ENCODE measurements at places on chromosomes 7 and 10.

GRCh38 chr7:80941208-80941758 is 22.4 kb upstream of the SEMA3C start:
- DNase-seq, result no peak

DNA sequence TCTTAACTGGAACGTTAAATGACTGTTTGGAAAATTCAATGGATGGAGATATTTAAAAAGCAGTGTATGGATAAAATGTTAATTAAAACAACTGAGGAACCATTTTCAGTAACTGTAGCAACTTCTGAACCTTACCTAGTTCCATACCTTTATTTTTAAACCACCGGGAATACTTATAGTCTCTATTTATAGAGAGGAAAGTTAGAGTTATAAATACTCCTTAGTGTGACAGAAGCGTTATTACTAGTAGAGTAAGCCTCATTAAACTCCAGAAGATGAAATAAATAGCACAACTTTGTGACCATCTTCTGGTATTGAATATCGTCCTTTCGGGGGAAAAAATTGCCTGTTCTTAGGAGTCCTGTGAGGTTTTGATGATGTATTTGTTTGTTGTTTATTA is 114.9 kb downstream of the LCOR start:
- no peak for DNase-seq

DNA sequence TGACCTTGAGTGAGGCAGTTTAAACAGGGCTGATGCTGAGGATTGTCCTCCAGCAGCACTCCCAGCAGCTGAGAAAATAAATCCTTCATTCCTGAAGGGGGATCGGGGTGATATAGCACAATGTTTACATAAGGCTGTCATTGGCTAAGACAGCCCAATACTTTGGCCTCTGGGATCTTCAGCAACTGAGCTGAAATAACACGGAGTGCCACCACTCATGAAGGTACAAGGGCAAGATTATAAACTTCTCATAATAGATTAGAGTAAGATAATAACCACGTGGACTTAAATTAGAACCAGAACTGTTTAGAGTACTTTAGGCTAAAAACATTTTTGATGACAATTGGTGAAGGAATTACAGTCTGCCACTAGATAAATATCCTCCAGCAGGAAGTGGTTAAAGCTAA is 70.0 kb upstream of the PAPSS2 start:
- no peak for DNase-seq

DNA sequence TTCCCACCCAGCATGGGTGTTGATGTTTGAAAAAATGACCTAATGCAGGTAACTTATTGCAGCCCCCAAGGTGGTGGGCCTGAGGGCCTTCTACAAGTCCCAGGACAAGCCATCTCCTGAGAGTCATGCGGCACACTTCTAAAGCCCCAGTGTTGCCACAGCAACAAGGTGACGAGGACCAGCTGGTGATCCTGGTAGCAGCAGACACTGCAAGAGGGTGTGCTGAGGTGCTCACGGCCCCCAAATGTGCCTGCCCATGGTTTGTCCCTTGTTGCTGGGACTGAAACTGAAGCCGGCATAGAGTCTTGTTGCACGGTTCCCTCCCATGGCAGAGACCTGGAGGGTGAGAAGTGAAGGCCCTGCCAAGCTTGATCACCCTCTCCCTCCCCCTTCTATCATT is 333.2 kb upstream of the MGMT start:
- DNase-seq, result no peak

GRCh38 chr7:111833466-111833865 is 271.2 kb upstream of the IMMP2L start:
- no peak for DNase-seq

- DNase-seq, result no peak
These were observed 18.0 kb upstream of the INPP5A start for GRCh38 chr10:132519382-132520176.

GRCh38 chr7:131021460-131021859 is 287.5 kb upstream of the KLF14 start:
- DNase-seq, result no peak

DNA sequence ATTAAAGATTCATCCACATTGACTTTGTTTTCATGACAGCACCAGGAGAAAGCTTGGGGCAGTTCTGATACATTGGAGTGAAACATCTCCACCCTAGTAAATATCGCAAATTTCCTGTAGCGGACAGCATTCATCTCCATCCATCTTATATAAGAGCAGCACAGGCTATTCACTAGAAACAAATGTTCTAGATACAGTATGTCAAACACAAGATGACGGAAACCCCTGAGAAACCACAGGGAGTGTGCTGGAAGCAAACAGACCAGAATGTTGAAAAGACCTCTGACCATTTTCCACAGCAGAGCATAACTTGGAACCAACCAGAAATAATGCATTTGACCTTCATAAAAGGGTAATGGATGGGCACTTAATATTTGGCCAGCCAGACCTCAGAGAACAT is 343.9 kb downstream of the SORCS1 start:
- DNase-seq, result peak; percentile 51

GRCh38 chr10:79407811-79408795 is 37.3 kb downstream of the ZCCHC24 start:
- DNase-seq, result no peak

DNA sequence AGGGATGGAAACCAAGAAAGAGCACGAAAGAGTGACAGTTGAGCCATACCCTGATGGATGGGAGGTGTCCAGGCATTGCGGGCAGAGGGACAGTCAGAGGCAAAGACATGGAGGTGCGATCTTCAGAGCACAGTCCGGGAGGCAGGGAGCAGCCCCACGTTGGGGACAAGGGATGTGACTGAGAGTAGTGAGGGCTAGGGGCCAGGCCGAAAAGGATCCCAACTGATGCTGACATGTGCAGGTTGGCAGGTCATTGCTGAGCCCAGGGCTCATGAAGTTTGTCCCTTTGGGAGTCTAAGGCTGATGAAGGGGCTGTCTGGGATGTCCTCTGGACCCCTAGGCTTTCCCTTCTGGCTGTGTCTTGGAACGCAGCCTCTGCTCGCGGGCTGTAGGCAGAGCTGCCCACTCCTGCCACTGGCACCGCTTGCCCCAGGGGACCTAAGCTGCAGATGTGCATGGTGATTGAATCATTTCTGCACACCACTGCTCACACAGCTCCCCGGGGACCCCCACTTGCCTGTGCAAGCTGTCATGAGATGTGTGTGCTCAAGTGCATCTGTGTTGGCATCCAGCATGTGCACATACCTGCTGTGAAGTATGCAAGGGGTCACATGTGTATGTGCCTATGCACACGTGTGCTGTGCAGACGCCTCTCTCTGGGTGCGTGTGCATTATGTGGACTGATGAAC is 125.1 kb downstream of the ZMIZ1 start:
- DNase-seq, result no peak

GRCh38 chr7:26437003-26437532 is 145.4 kb downstream of the SNX10 start:
- DNase-seq, result no peak

- DNase-seq, result no peak
These were observed 348.3 kb downstream of the GPR158 start for GRCh38 chr10:25522946-25523608.

- no peak for DNase-seq
These were observed 68.3 kb downstream of the MINDY3 start for GRCh38 chr10:15791816-15792524.

- DNase-seq, result no peak
These were observed 14.5 kb downstream of the BEND7 start for GRCh38 chr10:13514296-13514695.

DNA sequence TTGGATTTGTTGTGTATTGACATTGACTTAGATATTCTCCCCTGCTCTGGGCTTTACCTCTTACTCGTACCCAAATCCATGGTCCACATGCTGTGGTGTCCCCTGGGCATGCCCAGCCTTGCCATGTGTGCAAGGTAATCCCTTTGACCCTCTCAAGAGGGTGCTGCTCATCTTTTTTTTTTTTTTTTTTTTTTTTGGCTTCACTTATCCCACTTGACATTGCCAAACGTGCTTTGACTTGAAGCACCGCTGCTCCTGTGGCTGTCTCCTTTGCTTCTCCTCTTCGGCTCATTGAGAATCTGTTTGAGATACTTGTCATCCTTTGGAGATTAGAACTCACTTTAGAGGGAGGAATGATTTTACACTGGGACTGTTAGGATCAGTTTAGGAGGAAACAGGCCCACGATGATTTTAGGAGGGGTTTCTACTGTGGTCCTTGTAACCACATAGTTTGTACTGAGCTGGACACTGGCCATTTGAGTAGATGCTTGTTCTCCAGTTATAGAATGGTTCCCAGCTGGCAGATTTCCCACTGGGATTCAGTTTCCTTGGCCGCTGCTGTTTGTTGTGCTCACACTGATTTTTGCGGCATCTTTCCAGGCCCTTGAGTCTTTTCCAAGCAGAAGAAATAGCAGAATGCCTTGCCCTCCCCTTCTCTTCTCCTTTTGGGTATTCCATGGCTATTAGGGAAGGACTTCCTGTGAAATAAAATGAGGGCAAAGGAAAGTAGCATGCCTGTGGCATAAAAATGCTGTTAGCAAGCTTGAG is 184.8 kb downstream of the AUTS2 start:
- DNase-seq, result no peak

GRCh38 chr7:55081472-55082227 is 62.8 kb downstream of the EGFR start:
- DNase-seq, result no peak

- no peak for DNase-seq
These were observed 701.3 kb upstream of the KCND2 start for GRCh38 chr7:119571666-119572065.

DNA sequence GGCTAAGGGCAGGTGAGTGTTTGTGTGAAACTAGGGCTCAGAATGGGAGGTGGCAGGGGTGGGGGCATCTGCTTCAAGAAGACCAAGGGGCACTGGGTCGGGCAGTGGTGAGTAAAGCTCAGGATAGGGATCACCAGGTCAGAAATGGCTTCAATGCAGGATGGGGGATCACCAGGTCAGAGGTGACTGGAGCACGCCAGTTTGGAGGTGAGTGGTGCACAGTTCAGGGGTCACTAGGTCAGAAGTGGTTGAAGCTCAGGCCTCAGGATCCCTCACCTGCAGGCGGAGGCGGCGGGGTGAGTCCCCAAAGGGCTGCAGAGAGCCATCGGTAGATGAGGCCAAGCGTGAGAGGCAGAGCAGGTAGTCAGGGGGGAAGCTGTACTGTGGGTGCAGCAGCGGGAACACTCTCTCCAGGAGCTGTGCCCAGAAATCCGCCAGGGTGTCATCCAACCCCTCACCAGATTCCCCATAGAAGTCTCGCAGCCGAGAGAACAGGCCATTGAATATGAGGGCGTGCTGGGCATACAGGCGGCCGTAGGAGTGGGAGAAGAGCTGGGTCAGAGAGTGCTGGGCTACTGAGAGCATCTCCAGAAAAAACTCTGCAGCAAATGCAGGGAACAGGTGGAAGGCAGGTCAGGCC is 1.8 kb downstream of the GPC2 start:
- no peak for DNase-seq

DNA sequence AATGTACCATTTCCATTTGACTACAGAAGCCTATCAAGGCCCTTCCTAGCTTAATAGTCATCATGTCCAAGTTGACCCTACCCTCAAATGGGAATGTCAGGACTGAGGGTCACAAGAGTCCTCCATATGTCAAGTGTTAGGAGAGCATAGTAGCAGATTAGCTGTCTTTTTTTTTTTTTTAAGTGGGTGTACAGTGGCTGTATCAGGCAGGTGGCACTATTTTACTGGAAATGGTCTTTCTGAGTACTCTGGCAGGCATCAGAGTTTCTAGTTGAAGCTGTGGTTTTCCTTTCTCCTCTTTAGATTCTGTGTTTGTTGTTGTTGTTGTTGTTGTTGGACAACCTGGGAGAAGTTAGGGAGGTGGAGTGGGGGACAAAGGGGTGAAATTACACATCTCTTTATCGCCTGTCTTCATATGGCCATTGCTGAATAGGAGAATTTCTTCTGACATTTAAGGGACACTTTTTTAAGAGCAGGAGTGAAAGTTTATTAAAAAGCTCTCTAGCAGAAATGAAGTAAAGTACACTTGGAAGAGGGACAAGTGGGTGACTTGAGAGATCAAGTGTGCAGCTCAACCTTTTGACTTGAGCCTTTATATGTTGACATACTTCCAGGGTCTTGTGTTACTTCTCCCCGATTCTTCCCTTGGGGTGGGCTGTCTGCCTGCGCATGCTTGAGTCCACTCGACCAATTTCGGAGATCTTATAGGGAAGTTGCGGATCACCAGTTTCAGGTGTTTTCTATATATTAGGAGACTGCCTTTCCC is 104.1 kb upstream of the FOXP2 start:
- no peak for DNase-seq

DNA sequence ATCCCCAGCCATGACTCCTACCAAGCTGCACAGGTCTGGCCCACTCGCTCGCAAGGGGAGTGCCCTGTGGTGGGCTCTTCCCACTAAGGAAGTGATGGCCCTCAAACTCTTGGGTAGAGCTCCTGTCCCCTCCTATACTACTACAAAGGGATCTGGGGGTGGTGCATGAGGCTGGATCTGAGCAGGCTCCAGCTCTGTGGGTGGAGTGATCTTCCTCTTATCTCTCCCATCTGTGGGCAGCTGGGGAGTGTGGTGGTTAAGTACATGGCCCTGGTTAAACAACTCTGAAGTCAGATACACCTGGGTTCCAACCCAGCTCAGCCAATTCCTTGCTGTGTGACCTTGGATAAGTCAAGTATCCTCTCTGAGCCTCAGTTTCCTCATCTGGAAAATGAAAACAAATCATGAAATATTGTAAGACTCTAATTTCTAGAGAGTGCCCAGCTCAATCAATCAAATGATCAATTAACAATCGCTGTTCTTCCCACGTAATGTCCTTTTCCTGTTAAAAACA is 17.4 kb downstream of the DDIT4 start:
- DNase-seq, result peak; percentile 92

- DNase-seq, result no peak
These were observed 73.8 kb downstream of the IQUB start for GRCh38 chr7:123460616-123461015.

DNA sequence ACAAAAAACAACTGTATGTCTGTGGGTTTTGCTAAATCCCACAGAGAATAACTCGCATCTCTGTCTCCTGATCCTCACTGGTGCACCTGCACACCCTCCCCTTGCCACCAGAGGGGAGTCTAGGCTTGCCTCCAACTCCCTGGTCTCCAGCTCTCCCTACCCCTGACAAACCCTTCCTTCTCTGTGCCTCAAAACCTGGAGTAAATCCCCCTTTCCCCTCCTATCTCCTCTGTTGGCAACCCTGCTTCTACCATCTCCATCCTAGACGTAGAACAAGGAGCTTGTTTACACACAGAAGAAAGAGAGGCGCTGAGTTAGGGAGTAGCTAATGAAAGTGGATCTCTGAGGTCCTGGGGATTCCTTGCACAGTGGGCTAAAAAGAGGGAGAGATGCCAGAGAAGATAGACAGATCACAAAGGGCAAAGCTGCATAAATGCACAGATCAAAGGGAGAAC is 6.0 kb downstream of the MBLAC1 start:
- peak; percentile 84 for DNase-seq

- no peak for DNase-seq
These were observed 26.4 kb downstream of the NUDT13 start for GRCh38 chr10:73136627-73137026.

- no peak for DNase-seq
These were observed 31.2 kb downstream of the LANCL2 start for GRCh38 chr7:55396233-55396785.

DNA sequence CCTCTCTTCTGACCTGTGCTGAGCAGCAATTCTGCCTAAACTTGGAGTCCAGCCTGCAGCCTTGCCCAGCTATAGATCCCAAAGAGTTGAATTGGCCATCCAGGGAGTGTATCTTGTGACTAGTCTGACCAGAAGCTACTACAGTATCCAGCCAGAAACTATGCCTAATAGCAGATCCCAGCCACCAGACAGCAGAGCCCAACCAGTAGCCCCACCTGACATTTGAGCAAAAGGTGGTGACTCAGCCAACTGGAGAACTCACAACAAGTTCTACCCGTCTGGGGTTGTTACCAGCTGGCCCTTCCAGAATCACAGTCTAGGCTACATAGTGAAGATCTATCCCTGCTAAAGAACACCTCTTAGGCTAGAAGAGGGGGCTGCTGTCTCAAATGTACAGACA is 315.0 kb downstream of the CRPPA start:
- no peak for DNase-seq
